ENCODE measurements at places on chromosomes 12 and 14.

- DNase-seq = no peak
Measured at GRCh38 chr12:78457938-78458337, 406.6 kb upstream of the SYT1 start.

GRCh38 chr12:40105265-40105514 is 691 bp downstream of the SLC2A13 start:
- DNase-seq = no peak

DNA sequence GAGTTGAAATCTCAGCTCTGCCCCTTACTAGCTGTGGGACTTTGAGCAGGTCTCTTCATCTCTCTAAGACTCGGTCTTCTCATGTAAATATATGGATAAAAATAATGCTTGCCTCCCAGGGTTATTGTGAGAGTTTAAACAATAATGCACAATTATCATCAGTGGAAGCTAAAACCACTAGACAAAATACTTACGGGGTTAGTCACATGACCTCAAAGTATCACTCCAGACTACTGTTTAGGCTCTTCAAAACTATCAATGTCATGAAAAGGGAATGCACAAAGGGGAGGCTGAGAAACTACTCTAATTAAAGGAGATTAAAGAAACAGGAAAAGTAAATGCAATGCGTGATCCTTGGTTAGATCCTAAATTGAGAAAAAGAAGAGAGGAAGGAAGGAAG is 24.5 kb upstream of the TSPAN11 start:
- no peak for DNase-seq

DNA sequence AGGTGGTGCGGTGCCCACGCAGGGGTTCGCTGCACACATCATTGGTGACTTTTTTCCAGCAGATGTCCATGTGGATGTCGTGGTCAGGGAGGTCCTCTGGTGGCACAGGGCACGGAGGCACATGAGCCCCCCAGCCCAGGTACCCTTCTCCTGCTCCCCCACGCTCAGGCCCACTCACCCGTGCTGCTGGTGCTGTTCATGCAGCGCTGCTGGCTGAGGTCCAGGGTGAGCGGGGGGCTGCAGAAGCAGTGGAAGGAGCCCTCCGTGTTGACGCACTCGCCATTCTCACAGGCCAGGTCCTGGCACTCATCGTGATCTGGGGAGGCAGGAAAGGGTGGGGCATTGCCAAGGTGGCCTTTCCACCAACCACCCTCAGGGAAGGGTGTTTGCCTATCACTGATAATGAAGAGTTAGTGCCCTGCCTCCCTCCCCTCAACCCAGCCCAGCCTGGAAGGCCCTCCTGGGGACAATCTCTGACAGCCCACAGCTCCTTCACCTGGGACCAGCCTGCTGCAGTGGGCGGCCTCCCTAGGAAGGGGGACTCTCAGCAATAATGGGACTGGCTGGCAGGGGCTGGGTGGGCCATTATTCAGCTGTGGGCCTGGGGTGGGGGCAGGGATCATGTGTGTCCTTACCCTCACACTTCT is 9.8 kb downstream of the ISCA2 start:
- no peak for DNase-seq

DNA sequence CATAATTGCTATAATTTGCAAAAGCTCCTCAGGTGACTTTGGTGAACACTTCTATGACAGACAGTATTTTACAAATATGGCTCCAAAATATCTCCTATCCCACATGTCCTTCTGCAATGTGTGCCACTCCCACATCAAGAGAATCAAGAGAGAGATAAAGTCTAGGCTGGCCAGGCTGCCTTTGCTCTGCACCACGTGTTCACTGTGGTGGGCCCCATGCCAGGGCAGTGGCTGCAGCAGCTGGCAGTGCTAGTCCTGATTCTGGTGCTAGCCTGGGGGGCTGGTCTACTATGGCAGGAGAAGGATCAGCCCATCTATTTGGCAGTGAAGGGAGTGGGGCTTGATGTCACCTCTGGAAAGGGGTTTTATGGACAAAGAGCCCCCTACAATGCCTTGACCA is 86.3 kb downstream of the DRAM1 start:
- DNase-seq = no peak

DNA sequence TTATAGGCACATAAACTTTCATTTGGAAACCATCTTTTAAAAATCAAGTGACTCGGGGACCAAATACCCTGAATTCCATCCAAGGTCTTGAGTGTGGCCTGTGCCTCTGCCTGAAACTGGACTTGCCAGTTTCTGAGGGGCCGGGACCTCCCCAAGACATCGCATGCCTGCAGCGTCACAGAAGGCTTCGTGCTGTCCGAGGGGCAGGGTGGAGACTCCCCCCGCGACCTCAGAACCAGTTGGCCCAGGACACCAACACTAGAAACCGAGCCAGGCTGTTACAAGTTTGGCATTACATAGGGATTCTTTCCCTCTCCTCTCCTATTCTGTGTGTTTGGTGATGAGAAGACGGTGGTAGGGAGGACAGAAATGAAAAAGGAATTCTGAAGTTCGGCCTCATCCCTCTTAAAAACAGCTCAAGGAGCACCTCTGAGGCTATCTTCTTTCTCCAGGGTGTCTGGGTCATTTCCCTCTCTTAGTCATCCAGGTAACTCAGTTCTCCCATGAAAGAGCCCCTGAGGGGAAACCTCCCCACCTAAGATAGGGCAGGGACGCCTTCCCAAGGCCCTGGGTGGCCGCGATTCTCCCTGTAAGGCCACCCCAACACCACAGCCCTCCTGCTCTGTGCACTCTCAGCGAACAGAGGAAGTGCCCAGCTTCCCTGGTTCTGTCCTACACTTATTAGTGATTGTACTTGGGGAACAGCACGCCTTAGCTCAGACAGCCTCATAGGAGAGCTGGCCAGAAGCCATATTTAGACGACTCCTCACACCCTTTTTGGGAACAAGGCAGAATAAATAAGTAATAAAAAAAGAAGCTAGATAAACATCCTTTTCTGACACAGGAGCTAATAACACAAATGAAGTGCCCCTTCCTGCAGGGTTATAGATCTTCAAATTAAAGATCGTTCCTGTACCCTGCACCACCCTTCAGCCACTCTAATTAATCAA is 93.8 kb downstream of the BCL11B start:
- DNase-seq = no peak
